Stimulated activated CD4-positive, alpha-beta T cell treated with anti-CD3 and anti-CD28 coated beads, Interleukin-12 subunit alpha, Interleukin-12 subunit beta, amount 100 ng/mL, for 48 hours (primary cell): ENCODE measurements at places on chromosomes 1 and 21.

GRCh38 chr1:30889511-30889910 is 19.0 kb downstream of the SDC3 start:
- DNase-seq, result no peak

DNA sequence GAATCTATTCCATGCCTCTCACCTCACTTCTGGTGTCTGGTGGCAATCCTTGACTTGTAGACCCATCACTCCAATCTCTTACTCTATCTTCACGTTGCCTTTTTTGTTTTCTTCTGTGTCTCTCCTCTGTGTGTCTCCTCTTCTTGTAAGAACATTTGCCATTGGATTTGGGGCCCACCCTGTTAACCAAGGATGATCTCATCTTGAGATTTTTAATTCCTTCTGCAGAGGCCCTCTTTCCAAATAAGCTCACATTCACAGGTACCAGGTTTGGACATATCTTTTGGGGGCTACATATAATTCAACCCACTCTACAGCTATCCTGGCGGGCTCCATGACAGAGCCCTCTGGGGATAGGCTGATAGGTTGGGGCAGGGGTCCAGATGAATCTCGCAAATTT is 55.8 kb downstream of the UBE2T start:
- DNase-seq, result no peak

- DNase-seq, result no peak
These were observed 8.9 kb upstream of the GPR37L1 start for GRCh38 chr1:202113690-202114300.

DNA sequence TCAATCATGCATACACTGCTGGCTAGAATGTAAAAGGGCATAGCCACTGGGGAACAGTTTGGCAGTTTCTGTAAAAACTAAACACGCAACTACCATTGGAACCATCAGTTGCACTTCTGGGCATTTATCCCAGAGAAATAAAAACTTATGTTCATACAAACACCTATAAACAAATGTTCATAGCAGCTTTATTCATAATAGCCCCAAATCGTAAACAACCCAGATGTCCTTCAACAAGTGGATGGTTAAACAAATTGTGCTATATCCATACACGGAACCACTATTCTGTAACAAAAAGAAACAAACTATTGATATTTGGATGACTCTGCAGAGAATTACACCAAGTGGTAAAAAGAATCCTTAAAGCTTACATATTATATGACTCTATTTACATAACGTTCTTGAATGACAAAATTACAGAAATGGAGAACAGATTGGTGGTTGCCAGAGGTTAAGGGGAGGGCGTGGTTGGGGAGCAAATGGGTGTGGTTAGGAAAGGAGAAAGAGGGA is 22.8 kb downstream of the LACTBL1 start:
- no peak for DNase-seq
